ENCODE measurements at places on chromosomes 7 and 10. TPM values are rescaled to one million over a fixed set of nuclear protein-coding genes. Genes with fewer than 3 reads are reported as not detected.
A peak's percentile ranks its signal among the peaks of the same experiment; 100 is the strongest.

Gene ANXA8
- not detected for total RNA-seq

Gene THSD7A
- 1.5 TPM for total RNA-seq

Gene UNC5B
- 52.5 TPM for total RNA-seq

Gene GRM3
- total RNA-seq = not detected

Gene CXCL12
- total RNA-seq = 65.2 TPM

Gene HELLS
- total RNA-seq = 38.4 TPM

Gene GPNMB
- total RNA-seq = 33.0 TPM

GRCh38 chr10:10612151-10612550 is 405.5 kb upstream of the CELF2 start:
- H3K27ac ChIP-seq = no peak overlapping the region
- H3K4me1 ChIP-seq = no peaks in the 10 kb centered on the region
- no peak for DNase-seq
- H3K4me3 ChIP-seq = no peak overlapping the region
- no peaks in the 10 kb centered on the region for H3K27me3 ChIP-seq

DNA sequence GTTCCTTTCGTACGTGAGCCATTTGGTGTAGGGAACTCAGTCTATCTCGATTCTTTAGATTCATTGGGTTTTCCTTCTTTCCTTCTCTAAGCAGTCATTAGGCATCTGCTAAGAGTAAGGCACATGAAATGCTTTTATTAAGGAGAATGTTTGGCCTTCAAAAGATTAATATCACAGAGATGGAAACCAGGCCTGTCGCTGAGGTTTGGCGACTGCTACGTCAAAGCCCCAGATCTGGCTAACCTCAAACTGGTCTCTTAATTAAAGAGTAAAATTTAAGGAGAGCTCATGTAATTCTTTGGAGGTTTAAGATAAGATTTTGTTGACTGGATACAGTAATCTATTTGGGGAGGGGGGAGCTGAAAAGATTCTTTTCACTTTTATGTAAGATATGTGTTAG is 189.8 kb downstream of the JCAD start:
- DNase-seq = no peak
- H3K4me3 ChIP-seq = no peak overlapping the region
- H3K27ac ChIP-seq = no peak overlapping the region
- H3K36me3 ChIP-seq = no peaks in the 10 kb centered on the region
- H3K27me3 ChIP-seq = no peaks in the 10 kb centered on the region

DNA sequence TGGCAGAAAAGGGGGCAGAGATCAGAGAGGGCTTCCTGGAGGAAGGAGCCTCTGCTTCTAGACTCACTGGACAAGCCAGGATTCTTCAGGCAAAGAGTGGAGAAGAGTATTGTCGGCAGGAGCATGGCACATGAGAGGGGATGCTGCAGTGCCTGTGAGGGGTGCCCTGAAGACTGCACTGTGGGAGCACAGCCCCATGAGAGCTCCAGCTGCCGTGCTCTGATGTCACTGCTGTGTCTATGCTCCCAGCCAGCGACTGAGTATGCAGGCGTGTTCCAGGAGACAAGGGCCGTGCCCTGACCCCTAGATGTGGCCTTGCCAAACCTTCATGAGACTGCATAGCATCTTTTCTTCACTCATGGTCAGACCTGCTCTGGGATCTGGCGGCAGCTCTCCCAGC is 339.1 kb downstream of the RPS24 start:
- H3K4me3 ChIP-seq = no peak overlapping the region
- H3K36me3 ChIP-seq = no peaks in the 10 kb centered on the region
- DNase-seq = no peak
- H3K27me3 ChIP-seq = no peaks in the 10 kb centered on the region
- no peaks in the 10 kb centered on the region for H3K4me1 ChIP-seq
- H3K27ac ChIP-seq = no peak overlapping the region

DNA sequence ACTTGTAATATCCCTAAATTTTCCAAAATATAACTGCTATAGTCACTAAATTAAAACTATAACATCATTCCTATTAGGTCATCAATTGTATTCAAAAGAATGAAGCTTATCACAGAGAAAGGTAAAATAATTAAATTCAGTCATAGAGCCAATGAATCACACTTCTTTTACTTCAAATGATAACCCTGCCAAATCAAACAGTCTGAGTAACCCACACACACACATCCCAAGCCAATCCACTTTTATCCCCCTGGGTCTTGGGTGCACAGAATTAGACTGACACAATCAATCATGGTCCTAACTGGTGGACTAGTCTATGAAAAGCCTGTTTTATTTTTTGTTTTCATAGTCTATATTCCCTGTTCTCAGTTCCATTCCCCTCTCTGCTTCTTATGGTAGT is 25.6 kb downstream of the CTNNA3 start:
- H3K4me1 ChIP-seq = no peaks in the 10 kb centered on the region
- no peak for DNase-seq
- no peaks in the 10 kb centered on the region for H3K27me3 ChIP-seq
- H3K4me3 ChIP-seq = no peak overlapping the region
- no peak overlapping the region for H3K27ac ChIP-seq
- H3K36me3 ChIP-seq = no peaks in the 10 kb centered on the region

DNA sequence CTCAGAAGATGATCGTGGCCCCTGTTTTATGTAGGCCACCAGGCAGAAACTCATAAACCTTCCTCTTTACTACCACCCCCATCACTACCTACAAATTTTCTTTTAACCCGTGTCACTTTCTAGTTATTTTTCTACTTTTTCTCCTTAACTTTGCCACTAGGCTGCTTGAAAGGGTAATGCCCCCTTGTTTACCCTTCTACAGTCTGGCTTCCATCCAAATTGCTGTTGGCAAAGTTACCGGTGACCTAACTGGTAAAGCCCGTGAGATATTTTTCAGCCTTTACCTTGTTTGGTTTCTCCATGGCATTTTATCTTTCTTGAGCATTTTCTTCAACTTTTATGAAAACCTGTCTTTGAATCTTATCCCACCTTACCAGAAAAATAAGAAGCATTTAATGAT is 153.0 kb downstream of the WNT2 start:
- DNase-seq = no peak
- H3K27me3 ChIP-seq = no peaks in the 10 kb centered on the region
- H3K4me3 ChIP-seq = no peak overlapping the region
- no peaks in the 10 kb centered on the region for H3K36me3 ChIP-seq
- H3K27ac ChIP-seq = no peak overlapping the region

DNA sequence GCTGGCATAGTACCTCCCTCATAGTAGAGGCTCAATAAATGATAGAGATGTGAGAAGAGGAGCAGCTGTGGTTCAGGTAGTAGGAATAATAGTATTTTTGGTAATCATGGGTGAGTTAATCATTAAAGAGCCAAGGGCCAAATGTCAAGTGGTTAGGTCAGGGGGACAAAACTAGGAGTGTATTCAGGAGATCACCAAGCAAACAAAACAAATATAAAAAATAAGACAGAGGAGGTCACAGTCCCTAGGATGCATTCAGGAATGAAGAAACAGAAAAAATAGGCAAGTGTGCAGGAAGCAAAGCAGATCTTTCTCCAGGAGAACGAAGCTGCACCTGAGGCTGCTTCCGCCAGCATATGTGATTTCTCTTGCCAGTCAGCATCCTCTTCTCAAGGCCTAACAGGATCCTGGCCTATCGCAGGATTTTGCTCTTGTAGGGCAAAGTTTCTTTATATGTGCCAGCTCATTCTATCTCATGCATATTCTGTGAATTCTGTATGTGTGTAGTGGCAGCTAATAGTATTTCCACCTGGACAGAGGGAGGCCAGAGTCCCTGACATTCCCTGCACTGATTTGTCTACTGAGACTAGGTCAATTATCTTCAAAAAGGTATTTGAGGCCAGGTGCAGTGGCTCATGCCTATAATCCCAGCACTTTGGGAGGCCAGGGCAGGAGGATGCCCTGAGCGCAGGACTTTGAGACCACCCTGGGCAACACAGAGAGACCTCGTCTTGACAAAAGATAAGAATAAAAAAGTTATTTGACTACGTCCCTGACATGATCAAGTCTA is 82.7 kb downstream of the AKR1D1 start:
- H3K4me3 ChIP-seq = no peak overlapping the region
- H3K27me3 ChIP-seq = no peaks in the 10 kb centered on the region

DNA sequence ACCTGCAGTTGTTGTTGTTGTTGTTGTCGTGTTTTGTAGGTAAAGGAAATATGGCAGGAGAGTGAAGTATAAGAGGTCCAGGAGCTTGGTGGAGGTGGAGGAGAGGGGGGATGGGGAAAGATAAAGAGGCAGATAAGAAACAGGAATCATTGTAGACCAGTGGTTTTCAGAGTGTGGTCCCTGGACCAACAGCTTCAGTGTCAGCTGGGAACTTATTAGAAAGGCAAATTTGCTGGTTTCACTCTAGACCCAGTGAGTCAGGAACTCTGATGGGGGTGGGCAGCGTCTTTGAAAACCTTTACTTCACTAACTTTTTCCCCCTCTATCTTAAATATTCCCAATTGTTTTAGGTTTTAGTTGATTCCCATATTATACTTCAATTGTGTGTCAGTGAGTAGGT is 241.5 kb downstream of the AUTS2 start:
- no peaks in the 10 kb centered on the region for H3K27me3 ChIP-seq
- no peak overlapping the region for H3K27ac ChIP-seq
- H3K4me3 ChIP-seq = no peak overlapping the region
- no peak for DNase-seq

DNA sequence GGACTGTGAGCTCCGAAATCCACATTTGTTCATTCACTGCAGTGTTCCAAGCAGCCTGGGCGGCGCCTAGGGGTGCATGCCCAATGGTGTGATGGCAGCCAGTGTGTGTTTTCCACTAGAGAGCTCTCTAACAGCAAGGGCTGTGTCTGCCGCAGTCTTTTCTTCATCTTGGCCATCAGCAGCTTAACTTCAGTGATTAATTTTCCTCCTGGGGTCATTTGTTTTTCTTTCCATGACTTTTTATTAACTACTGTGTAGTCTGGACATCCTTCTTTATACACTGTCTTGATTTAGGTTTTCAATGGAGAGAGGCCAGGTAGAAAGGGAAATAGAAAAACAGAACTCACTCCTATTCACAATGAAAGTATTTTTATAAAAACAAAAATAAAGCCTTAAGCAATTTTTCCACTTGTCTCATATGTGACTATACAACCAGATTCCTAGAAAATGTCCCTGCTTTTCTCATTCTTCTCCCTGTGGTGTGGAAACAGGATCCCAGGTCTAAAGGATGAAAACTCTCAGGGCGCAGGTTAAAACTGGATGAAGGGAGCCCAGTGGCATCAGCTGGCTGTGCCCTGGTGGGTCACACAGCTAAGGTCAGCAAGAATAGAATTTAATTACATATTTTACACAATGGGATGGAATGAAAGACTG is 176.8 kb downstream of the PKD1L1 start:
- no peaks in the 10 kb centered on the region for H3K36me3 ChIP-seq
- H3K27ac ChIP-seq = no peak overlapping the region
- DNase-seq = no peak
- no peak overlapping the region for H3K4me3 ChIP-seq
- no peaks in the 10 kb centered on the region for H3K27me3 ChIP-seq
- H3K4me1 ChIP-seq = no peaks in the 10 kb centered on the region

GRCh38 chr10:97633921-97634320 is 621 bp upstream of the MORN4 start:
- H3K27ac ChIP-seq = no peak overlapping the region
- no peak for DNase-seq
- H3K4me1 ChIP-seq = no peaks in the 10 kb centered on the region
- H3K4me3 ChIP-seq = peak overlapping the region; percentile 64
- no peaks in the 10 kb centered on the region for H3K27me3 ChIP-seq

All from Peyer's patch (tissue), 4 donors.